ENCODE measurements at places on chromosomes 2 and 18. TPM values are rescaled to one million over a fixed set of nuclear protein-coding genes. Genes with fewer than 3 reads are reported as not detected.

FLACC1 gene
- total RNA-seq: 0.18 TPM

MBP gene
- total RNA-seq: 29.7 TPM

FECH gene
- total RNA-seq: 41.3 TPM

NYAP2 gene
- not detected for total RNA-seq

UGT1A4 gene
- total RNA-seq: 0.06 TPM

OTOF gene
- total RNA-seq: 0.09 TPM

ADD2 gene
- 28.7 TPM for total RNA-seq

PSMA8 gene
- total RNA-seq: not detected

CD207 gene
- not detected for total RNA-seq

UPP2 gene
- total RNA-seq: not detected

ASB18 gene
- total RNA-seq: not detected

CENPA gene
- 57.9 TPM for total RNA-seq

ANKRD30B gene
- 0.02 TPM for total RNA-seq

CELF4 gene
- total RNA-seq: 0.10 TPM

SPHKAP gene
- total RNA-seq: not detected

BOK gene
- total RNA-seq: 32.1 TPM

EN1 gene
- 1.1 TPM for total RNA-seq

LBX2 gene
- total RNA-seq: 4.2 TPM

SERPINB12 gene
- not detected for total RNA-seq

MRPS5 gene
- 76.8 TPM for total RNA-seq

PAX8 gene
- total RNA-seq: 0.80 TPM

DSG2 gene
- total RNA-seq: 58.8 TPM

CHRNG gene
- total RNA-seq: not detected

MATN3 gene
- total RNA-seq: 13.5 TPM

LDAH gene
- 20.2 TPM for total RNA-seq

KCNJ3 gene
- total RNA-seq: not detected

PLEK gene
- total RNA-seq: not detected

NT5DC4 gene
- total RNA-seq: not detected

RAX gene
- not detected for total RNA-seq

HAUS1 gene
- total RNA-seq: 47.5 TPM

SCN7A gene
- 0.01 TPM for total RNA-seq

MAP3K19 gene
- not detected for total RNA-seq

SLC4A5 gene
- 0.32 TPM for total RNA-seq

FER1L5 gene
- not detected for total RNA-seq

MZT2B gene
- total RNA-seq: 245 TPM

MC5R gene
- total RNA-seq: not detected

C2orf78 gene
- total RNA-seq: not detected

ANKRD62 gene
- total RNA-seq: not detected

SERPINB7 gene
- total RNA-seq: 1.7 TPM

BBS5 gene
- 6.1 TPM for total RNA-seq

CFAP65 gene
- total RNA-seq: 0.15 TPM

TUBA4B gene
- total RNA-seq: 0.35 TPM
